ENCODE measurements at places on chromosomes 4 and X.

- no peak for DNase-seq
These were observed 107.7 kb downstream of the PPP3CA start for GRCh38 chr4:101239665-101240064.

- DNase-seq: no peak
These were observed 402.7 kb upstream of the INTU start for GRCh38 chr4:127229855-127230608.

- no peak for DNase-seq
These were observed 37.3 kb downstream of the ADRA2C start for GRCh38 chr4:3803475-3803847.

- no peak for DNase-seq
These were observed 145.5 kb downstream of the AREG start for GRCh38 chr4:74590476-74590875.

DNA sequence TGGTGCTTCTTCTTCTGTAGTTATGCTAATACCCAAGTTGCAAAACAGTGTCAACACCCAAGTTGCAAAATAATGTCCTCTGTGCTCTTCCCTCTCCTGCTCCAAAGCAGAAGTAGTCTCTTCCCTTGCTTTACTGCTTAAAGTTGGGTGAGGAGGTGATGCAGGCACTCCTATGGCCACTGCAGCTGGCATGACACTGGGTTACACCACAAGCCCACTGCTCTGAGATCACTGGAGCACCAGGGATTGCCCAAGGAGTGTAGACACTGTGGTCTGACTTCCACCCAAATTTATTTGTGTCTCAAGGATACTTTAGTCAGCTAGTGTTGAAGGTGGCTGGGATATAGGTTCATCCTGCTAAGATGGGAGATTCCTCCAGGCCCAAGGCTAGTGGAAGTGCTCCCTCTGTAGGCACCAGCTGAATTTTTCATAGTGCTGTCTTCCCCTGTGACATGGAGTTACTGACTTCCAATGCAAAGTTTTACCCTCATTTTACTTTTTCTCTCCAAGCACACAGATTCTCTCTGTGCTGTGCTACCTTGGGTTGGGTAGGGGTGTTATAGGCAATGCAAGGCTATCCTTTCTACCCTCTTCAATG is 196.2 kb upstream of the TENT5D start:
- DNase-seq: no peak

- DNase-seq: no peak
These were observed 16.6 kb upstream of the ZNF718 start for GRCh38 chr4:107444-108429.

DNA sequence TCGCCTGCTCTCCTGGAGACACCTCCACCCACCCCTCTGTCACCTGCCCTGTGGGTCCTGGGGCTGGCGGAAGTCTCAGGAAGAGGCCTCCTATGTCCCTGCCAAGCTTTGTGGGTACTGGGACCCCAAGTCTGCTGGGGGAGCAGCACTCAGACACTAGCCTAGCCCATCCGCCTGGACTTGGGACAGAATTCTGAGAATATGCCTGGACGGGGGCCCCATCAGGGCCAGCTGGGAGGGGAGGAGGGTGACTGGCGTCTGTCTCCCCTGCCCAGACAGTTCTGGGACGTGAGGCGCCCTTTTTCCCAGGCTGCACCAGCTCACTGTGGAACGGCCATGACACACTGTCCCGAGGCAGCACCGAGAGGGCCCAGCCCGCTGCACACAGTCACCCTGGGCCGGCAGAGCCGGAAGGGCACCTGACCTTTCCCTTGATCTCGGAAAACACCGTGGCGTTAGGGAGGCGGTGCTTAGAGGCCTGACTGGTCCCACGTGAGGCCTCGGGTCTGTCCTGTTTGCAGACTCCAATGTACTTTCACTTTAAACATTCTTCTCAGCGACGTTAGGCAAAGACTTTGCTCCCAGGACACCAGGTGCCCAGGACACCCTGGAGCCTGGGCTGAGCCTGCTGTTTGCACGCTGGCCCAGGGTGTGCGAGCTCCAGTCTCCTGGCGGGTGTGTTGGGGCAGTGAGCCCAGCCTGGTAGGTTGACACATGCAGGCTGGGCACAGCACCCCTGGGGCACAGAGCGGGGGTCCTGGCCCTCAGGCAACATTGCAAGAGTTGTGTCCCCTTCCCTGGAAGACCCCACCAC is 700 bp downstream of the SLC26A1 start:
- DNase-seq: no peak

GRCh38 chr4:88413801-88414200 is 35.1 kb downstream of the HERC6 start:
- no peak for DNase-seq

DNA sequence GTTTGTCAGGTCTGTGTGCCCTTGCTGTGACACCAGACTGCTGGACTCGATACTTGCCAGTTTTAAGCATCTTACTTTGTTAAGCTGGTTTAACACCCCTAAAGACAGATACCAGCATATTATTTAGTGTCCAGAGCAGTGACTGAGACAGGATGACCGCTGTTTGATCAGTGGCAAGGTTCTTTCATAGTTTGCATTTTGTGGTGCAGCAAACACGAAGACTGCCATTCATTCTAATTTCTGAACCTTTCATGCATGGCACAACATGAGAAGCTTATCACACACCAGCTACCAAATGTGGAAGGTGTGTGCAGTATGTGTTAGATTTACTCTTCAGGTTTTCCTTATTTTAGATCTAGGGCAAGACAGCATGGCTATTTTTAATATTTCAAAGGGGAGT is 28.2 kb downstream of the JADE1 start:
- no peak for DNase-seq

DNA sequence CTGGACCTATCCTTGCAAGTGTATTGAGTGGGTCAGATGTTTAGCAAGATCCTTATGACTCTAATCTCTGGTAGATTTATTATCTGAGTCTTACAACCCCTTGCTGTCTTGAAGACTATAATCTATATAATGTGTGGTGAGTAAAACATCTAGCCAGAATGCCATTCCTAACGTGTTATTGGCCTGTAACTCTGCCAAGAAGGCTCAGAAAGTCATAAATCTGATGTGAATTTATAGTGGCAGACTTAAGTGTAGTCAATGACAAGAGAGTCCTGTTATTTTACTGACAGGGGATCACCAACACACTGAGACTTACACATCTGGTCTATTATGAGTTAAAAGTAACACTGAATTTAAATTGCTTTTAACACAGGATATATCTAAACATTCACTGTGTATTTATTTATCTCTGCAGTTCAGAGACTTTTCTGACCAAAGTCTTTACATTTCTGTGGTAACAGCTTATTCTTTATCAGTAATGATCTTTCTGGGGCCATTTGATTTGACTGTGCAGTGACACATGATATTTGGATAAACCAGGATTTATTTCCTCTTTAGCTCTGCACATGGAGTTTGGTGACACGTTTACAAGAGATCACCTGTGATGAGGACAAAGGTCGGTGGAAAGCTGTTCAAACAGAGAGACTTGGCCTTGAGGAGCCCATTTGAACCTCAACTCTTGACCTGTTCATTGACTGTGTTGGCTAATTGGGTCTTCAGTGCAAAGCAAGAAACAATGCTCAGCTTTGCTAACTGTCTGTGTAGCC is 415.8 kb downstream of the STIM2 start:
- DNase-seq: no peak

DNA sequence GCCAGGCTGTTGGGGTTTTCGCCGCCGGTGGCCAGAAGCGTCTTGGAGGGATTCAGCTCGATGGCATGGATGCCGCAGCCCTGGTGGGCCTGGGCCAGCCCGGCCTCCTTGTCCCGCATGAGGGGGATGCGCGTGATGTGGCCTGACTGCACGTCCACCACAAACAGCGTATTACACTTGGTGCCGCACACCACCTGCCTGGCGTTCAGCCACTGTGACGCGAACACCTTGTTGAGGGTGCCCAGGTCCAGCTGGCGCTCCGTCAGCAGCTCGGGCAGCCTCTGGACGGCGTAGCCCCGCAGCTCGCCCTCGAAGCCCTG is 728 bp downstream of the DCAF12L2 start:
- no peak for DNase-seq

- no peak for DNase-seq
These were observed 156.4 kb upstream of the CXCL13 start for GRCh38 chr4:77449171-77449570.

- DNase-seq: no peak
These were observed 1293.4 kb downstream of the ARAP2 start for GRCh38 chr4:34950926-34951325.

- DNase-seq: no peak
These were observed 21.9 kb downstream of the BMP3 start for GRCh38 chr4:81052119-81053068.

GRCh38 chrX:37686996-37687395 is 1.4 kb downstream of the XK start:
- no peak for DNase-seq

- no peak for DNase-seq
These were observed 81.6 kb downstream of the SORBS2 start for GRCh38 chr4:185730387-185730786.

DNA sequence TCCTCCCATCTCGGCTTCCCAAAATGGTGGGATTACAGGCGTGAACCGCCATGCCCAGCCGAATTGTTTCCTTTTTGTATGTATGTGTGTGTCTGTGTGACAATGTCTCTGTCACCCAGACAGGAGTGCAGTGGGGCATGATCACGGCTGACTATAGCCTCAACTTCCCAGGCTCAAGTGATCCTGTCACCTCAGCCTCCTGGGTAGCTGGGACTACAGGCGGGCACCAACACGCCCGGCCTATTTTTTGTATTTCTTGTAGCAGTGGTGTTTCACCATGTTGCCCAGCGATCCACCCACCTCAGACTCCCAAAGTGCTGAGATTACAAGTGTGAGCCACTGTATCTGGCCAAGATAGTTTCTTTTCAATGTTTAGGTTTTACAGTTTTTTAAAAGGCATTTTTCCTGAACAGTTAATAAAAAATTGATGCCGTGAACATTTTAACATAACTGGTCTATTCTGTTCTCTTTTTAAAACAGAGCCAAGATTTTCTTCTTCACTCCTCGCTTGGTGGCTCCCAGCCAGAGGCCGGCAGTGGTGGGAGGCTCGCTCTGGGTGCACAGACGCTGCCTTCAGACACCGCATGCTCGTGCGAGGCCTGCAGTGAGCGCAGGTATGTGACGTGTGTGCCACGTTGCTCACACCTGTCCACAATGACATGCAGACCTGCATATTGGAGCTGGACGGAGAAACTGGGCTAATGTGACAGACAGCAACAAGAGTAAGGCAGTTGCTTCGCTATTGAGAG is 88.5 kb downstream of the FAM193A start:
- DNase-seq: no peak

DNA sequence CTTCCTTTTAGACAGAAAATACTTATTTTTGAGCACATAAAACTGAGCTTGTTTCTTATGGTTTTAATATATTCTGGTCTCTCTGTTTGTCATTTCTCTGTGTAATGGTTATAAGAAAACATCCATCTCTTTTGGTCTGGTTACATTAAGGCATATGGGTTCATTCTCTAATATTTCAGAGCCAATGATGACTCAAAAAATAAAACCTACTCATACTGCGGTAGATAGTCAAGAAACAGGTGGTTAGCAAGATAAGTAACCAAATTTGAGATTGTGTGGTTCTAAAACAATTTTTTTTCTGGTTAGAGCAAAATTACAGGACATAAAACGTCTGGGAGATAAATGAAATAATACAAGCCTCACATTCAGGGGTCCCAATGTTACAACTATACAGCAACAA is 654.5 kb downstream of the STIM2 start:
- no peak for DNase-seq

- no peak for DNase-seq
These were observed 92.2 kb downstream of the GEMIN8 start for GRCh38 chrX:13937370-13938050.

- DNase-seq: no peak
These were observed 110.0 kb downstream of the HS6ST2 start for GRCh38 chrX:132848296-132848970.

DNA sequence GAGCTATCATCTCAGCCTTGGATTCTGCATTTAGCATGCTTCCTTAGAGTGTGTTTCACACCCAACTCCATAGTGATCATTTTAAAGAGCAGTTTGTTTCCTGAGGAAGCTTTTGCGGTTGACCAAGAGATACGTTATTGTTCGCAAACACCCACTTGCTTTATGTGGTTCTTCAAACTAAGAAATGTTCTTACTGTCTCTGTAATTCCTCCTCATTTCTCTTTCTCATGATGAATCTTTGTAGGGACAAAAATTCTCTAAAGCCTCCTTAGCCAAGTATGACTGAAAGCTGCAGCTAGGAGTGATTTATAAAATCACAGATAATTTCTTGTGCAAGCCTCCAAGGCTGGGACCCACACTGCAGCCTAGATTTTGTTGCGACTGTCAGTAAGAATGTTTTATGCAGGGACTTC is 10.0 kb downstream of the TNIP3 start:
- DNase-seq: no peak

DNA sequence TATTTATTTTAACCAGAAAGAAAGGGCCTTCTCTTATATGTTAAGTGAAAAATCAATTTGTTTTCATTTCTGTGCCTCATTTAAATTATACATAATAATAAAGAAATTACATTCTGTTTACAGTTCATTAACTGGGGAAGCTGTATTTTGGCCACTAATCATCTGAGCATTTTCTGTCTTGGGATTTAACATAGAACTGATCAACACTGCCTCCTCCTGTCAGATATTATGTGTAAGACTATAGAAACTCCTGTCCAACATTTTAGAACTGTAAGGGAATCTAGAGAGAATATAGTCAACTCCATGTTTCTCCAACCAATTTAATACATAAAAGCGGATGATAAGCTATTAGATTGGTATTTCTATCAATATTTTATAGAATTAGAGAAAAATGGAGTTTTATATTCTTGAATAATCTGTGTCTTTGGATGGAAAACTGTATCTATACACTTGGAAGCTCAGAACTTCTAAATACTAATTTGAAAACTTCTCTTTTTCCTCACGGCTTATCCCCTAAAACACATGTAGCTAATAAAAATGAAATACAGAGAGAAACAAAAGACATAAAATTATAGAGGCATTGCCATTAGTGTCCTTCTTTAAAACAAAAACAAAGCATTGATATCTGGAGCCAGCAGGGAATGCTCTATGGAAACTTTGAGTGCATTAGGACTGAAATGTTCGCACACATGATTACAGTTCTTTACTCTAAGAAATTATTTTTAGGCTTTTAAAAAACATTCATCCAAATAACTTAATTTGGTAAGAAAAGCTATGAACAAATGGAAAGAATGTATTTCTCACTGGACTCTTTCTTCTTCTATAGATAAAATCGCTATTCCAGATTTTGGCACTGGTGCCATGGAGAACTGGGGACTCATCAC is 33.1 kb downstream of the ENPEP start:
- no peak for DNase-seq

- DNase-seq: no peak
These were observed 307.4 kb upstream of the SMIM31 start for GRCh38 chr4:164446516-164446915.

GRCh38 chr4:85177679-85178078 is 211.2 kb upstream of the WDFY3 start:
- DNase-seq: no peak

GRCh38 chrX:43958529-43958928 is 14.7 kb downstream of the NDP start:
- DNase-seq: peak; percentile 58

- no peak for DNase-seq
These were observed 96.8 kb upstream of the GRIA3 start for GRCh38 chrX:123087326-123087725.
